Upper lobe of right lung (tissue), 1 donor: ENCODE measurements at places on chromosomes 3 and 15. TPM values are rescaled to one million over a fixed set of nuclear protein-coding genes. Genes with fewer than 3 reads are reported as not detected.

Gene CCDC191
- total RNA-seq = 4.1 TPM

Gene TTLL13
- not detected for total RNA-seq

Gene SYNPR
- not detected for total RNA-seq

Gene HHATL
- total RNA-seq = not detected

Gene INSYN1
- total RNA-seq = 6.2 TPM

DNA sequence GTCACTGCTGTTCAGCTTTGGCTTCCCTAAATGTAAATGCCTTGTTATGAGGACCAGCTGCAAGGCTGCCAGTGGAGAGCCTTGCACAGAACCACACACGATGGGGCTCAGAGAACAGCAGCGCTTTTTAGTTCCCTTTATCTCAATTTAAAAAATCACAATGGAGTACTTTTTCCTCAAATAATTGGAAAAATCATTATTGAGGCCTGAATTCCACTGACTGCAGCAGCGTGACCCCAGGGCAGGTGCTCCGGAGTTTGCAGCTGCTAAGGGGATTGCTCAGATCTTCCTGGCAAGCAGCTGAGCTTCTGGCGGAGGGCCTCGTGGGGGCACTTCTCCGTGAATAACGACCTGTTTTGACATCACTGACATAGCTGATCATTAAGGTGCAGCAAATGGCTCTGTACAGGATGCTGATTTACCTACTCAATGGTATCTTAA lies 245.6 kb upstream of the TRIM42 start:
- H3K4me3 ChIP-seq = no peak overlapping the region
- DNase-seq = no peak
- H3K27ac ChIP-seq = no peak overlapping the region
- no peaks in the 10 kb centered on the region for H3K36me3 ChIP-seq

DNA sequence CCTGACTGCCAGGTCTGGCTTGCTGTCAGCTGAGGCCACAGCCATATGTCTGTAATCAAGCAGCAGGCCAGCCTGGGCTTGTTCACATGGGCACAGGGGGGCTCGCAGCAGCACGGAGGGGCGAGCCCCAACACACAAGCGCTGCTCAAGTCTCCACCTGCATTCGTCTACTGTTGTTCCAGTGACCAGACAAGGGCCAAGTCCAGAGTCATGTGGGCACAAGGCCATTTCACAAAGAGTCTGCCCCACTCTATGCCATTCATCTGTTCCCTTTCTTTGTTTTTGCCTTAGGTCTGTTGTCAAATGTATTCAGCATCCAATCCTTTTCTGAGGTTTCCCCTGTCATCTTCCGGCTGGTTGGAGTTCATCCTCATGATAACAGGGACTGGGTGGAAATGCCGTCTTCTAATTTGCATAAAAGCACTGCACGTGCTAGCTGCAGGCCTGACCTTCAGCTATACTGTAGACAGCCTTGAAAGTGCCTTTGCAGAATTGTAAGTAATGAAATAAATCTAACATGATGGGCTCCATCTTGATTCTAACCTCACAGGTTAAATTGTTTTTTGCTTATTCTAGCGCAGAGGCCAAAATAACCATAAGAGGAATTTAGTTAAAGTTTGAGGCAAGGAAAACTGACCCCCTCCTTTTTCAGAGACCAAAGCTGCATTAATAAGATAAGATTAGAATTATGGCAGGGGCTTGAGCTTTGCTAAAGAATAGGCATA lies 28.6 kb upstream of the KBTBD12 start:
- H3K27me3 ChIP-seq = no peaks in the 10 kb centered on the region
- H3K4me3 ChIP-seq = no peak overlapping the region
- H3K4me1 ChIP-seq = no peaks in the 10 kb centered on the region
- H3K36me3 ChIP-seq = no peaks in the 10 kb centered on the region
- H3K27ac ChIP-seq = no peak overlapping the region

DNA sequence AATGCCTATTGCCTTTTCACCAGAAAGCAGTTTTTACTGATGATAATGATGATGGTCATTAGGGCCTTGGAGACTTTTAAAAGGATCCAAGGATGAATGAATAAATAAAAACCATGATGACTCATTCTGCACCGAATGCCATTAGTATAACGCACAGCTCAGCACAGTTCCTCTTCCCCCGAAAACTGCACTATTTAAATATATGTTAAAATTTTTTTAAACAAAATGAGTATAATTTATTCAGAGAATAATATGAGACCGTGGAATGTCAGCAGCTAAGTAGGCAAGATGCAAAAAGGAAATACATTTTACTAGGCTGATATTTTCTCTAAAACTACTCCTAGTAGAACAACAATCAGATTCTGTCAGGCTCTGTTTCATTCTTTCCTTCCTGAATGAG lies 83.4 kb upstream of the NANOGP8 start:
- no peaks in the 10 kb centered on the region for H3K36me3 ChIP-seq
- no peak overlapping the region for H3K27ac ChIP-seq
- H3K4me3 ChIP-seq = no peak overlapping the region
- H3K27me3 ChIP-seq = no peaks in the 10 kb centered on the region

- H3K4me3 ChIP-seq = no peak overlapping the region
- no peak for DNase-seq
- H3K4me1 ChIP-seq = no peaks in the 10 kb centered on the region
- H3K36me3 ChIP-seq = no peaks in the 10 kb centered on the region
- H3K27ac ChIP-seq = no peak overlapping the region
Observed at GRCh38 chr3:42143440-42143839, 52.3 kb downstream of the TRAK1 start.

GRCh38 chr3:116443191-116443661 lies 2.1 kb downstream of the LSAMP start:
- DNase-seq = no peak
- H3K4me1 ChIP-seq = no peaks in the 10 kb centered on the region
- peak overlapping the region; percentile 30 for H3K4me3 ChIP-seq

GRCh38 chr3:99934975-99935797 lies 117.5 kb downstream of the CMSS1 start:
- no peaks in the 10 kb centered on the region for H3K36me3 ChIP-seq
- H3K4me3 ChIP-seq = no peak overlapping the region
- H3K4me1 ChIP-seq = peaks cover 13% of the 10 kb centered on the region
- H3K27me3 ChIP-seq = no peaks in the 10 kb centered on the region
- no peak overlapping the region for H3K27ac ChIP-seq

DNA sequence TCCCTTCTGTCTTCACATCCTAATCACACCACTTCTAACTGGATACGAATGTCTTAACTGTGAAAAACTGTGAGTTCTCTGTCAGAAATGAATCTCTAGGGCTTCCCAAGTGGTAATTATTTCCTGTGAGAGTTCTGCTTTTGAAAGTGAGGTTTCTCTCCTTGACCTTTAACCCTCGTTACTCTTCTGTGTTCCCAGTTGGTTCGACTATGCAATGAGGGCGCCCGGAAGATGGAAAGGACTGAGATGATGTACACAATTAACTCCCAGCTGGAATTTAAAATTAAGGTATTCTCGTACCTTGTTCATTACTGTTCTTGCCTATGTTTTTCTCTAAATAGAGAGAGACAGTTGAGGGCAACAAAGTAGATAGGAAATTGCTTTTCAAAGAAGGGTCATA lies 96.5 kb downstream of the ARHGEF26 start:
- no peaks in the 10 kb centered on the region for H3K4me1 ChIP-seq
- no peaks in the 10 kb centered on the region for H3K27me3 ChIP-seq
- no peak overlapping the region for H3K4me3 ChIP-seq
- DNase-seq = no peak
- no peak overlapping the region for H3K27ac ChIP-seq

DNA sequence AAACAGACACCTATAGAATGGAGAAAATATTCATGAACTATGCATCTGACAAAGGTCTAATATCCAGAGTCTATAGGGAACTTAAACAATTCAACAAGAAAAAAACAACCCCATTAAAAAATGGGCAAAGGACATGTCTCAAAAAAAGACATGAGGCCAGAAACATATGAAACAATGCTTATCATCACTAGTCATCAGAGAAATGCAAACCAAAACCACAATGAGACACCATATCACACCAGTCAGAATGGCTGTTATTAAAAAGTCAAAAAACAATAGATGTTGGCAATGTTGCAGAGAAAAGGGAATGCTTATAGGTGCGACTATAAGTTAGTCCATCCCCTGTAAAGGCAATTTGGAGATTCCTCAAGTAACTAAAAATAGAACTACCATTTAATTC lies 11.4 kb upstream of the HDGFL3 start:
- no peaks in the 10 kb centered on the region for H3K36me3 ChIP-seq
- no peak overlapping the region for H3K27ac ChIP-seq
- no peaks in the 10 kb centered on the region for H3K4me1 ChIP-seq
- no peaks in the 10 kb centered on the region for H3K27me3 ChIP-seq
- no peak overlapping the region for H3K4me3 ChIP-seq
- no peak for DNase-seq

DNA sequence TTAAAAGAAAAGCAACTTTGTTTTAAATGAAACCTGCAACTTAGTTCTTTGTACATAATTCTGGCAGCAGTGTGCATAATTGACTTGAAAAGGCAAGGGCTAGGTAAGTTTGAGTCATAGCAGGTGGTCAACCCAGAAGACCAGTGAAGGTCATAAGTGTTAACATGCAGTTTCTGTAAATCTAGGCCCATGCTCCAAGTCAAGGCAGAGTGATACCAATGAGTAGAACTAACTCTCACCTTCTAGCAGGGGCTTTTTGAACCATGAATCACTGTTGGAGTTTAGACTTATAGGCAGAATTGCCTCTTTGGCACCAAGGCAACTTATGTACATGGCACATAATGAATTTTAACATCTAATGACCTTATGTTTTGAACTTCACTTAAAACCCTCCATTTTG lies 29.5 kb upstream of the IL20RB start:
- H3K27me3 ChIP-seq = no peaks in the 10 kb centered on the region
- no peak overlapping the region for H3K27ac ChIP-seq
- no peak overlapping the region for H3K4me3 ChIP-seq
- DNase-seq = no peak
- H3K36me3 ChIP-seq = no peaks in the 10 kb centered on the region

- DNase-seq = no peak
- no peak overlapping the region for H3K27ac ChIP-seq
- peaks cover 5% of the 10 kb centered on the region for H3K36me3 ChIP-seq
- H3K27me3 ChIP-seq = no peaks in the 10 kb centered on the region
Observed at GRCh38 chr3:188208516-188208981, 54.6 kb downstream of the LPP start.

DNA sequence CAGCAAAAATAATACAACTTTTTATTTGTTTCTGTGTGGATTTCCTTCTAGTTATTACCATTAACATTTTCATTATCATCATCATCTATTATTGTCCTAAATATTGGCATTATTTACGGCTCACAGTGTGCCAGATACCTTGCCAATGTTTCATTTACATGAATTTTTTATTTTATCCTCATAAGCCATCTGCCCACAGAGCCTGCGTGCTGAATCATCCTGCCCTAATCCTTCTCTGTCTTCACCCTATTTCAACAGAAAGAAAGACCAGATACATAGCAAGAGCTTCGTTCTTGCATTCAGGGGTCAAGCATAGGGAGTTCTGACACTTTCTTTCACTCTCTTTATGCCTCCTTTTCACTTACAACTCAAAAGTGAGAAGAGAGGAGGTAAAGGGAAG lies 82.0 kb downstream of the KCNMB2 start:
- no peaks in the 10 kb centered on the region for H3K4me1 ChIP-seq
- H3K36me3 ChIP-seq = no peaks in the 10 kb centered on the region
- no peak for DNase-seq
- peak overlapping the region; percentile 52 for H3K27ac ChIP-seq
- H3K27me3 ChIP-seq = no peaks in the 10 kb centered on the region

DNA sequence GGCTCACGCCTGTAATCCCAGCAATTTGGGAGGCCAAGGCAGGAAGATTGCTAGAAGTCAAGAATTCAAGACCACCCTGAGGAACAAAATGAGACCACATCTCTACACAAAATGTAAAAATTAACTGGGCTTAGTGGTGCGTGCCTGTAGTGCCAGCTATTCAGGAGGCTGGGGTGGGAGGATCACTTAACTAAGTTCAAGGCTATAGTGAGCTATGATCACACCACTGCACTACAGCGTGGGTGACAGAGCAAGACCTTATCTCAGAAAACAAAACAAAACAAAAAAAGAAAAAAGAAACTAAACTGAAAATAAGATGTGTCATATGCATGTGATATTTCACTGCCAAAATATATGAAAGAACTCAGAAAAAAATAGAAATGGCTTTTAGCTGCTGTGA lies 243.3 kb upstream of the CCDC54 start:
- no peaks in the 10 kb centered on the region for H3K4me1 ChIP-seq
- no peak overlapping the region for H3K4me3 ChIP-seq
- DNase-seq = no peak
- H3K36me3 ChIP-seq = no peaks in the 10 kb centered on the region
- no peaks in the 10 kb centered on the region for H3K27me3 ChIP-seq

GRCh38 chr3:187941135-187941847 lies 196.0 kb upstream of the BCL6 start:
- H3K4me3 ChIP-seq = no peak overlapping the region
- DNase-seq = no peak
- no peaks in the 10 kb centered on the region for H3K36me3 ChIP-seq
- H3K27me3 ChIP-seq = no peaks in the 10 kb centered on the region

DNA sequence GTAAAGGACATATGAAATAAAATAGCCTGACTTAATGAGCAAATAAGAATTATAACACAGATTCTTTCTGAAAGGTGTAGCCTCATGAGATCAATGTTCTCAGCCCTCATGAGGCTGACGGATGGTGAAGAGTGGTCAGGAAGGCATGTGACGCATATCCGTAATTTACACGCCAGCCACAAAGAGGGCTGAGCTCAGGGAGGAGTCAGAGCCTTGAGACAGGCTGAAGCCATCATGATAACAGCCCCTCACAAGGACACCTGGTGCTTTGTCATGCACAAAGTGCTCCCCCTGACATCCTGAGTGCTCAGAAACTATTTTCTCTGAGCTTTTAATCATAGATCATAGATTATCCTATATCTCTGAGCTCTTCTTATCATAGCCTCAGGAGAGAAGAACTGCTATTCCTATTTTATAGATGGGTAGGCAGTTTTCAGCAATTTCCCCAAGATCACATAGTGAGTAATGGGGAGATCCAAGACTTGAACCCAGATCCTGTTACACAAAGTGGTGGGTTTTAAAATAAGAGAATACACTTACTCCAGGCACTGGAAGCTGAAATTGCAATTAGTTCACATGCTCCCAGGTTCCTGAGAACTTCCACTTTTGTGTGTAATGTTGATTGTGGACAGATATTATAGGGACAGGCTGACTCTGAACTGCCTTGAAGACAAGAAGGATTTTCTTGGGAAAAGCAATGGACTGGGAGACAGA lies 267.1 kb downstream of the RPLP1 start:
- peaks cover 20% of the 10 kb centered on the region for H3K4me1 ChIP-seq
- peak overlapping the region; percentile 42 for H3K27ac ChIP-seq
- no peaks in the 10 kb centered on the region for H3K36me3 ChIP-seq
- no peak overlapping the region for H3K4me3 ChIP-seq
- H3K27me3 ChIP-seq = no peaks in the 10 kb centered on the region
